ENCODE measurements at places on chromosomes 6 and 20. TPM values are rescaled to one million over a fixed set of nuclear protein-coding genes. Genes with fewer than 3 reads are reported as not detected.

The CALHM6 gene
- total RNA-seq, result not detected

The GPR6 gene
- total RNA-seq, result not detected

The GMDS gene
- 8.7 TPM for total RNA-seq

The TRIM31 gene
- not detected for total RNA-seq

The REPS1 gene
- 22.1 TPM for total RNA-seq

The SYNE1 gene
- total RNA-seq, result 98.6 TPM

The DEFB112 gene
- not detected for total RNA-seq

The ACTR5 gene
- total RNA-seq, result 3.2 TPM

The OXT gene
- total RNA-seq, result not detected

The FAXC gene
- 0.26 TPM for total RNA-seq

The LY86 gene
- total RNA-seq, result not detected

The HSPA1B gene
- 280 TPM for total RNA-seq

The TOX2 gene
- 1.6 TPM for total RNA-seq

The GLP1R gene
- not detected for total RNA-seq

The UBE3D gene
- total RNA-seq, result 3.6 TPM

The DEFB124 gene
- total RNA-seq, result not detected

The MUC21 gene
- total RNA-seq, result not detected

The PAX1 gene
- not detected for total RNA-seq

The ELOVL5 gene
- 43.8 TPM for total RNA-seq

The ARG1 gene
- not detected for total RNA-seq

The DLL1 gene
- under 0.01 TPM for total RNA-seq

The HLA-DRB5 gene
- not detected for total RNA-seq

The PTGIS gene
- 295 TPM for total RNA-seq

The PHF20 gene
- total RNA-seq, result 24.7 TPM

The BPI gene
- total RNA-seq, result 0.32 TPM

The CAGE1 gene
- under 0.01 TPM for total RNA-seq

The KHDC1L gene
- total RNA-seq, result not detected

The MYBL2 gene
- total RNA-seq, result 0.09 TPM

The AFDN gene
- total RNA-seq, result 23.0 TPM

The HLA-G gene
- total RNA-seq, result 0.16 TPM

The ECT2L gene
- 0.09 TPM for total RNA-seq

The PKIB gene
- 2.1 TPM for total RNA-seq

The DLK2 gene
- 0.63 TPM for total RNA-seq

The SLC17A3 gene
- not detected for total RNA-seq

The GABRR1 gene
- total RNA-seq, result not detected

The HNF4A gene
- not detected for total RNA-seq

The ID1 gene
- 173 TPM for total RNA-seq

The TTLL9 gene
- 0.16 TPM for total RNA-seq

The OTOR gene
- not detected for total RNA-seq

The POM121L2 gene
- not detected for total RNA-seq

The NMBR gene
- total RNA-seq, result not detected

The SNAP25 gene
- 4.5 TPM for total RNA-seq

The RGS17 gene
- 15.1 TPM for total RNA-seq

The PRR18 gene
- total RNA-seq, result not detected

The CFAP61 gene
- not detected for total RNA-seq

The LST1 gene
- total RNA-seq, result 0.09 TPM
